ENCODE measurements at places on chromosomes 2 and 18.

GRCh38 chr18:79136742-79137141 lies 67.5 kb downstream of the ATP9B start:
- no peak for DNase-seq

- DNase-seq: no peak
Measured at GRCh38 chr2:101961338-101962191, 30.2 kb upstream of the IL1R2 start.

GRCh38 chr18:54878159-54878622 lies 49.9 kb downstream of the RAB27B start:
- no peak for DNase-seq

GRCh38 chr2:119306196-119306590 lies 60.4 kb downstream of the C2orf76 start:
- DNase-seq: no peak

DNA sequence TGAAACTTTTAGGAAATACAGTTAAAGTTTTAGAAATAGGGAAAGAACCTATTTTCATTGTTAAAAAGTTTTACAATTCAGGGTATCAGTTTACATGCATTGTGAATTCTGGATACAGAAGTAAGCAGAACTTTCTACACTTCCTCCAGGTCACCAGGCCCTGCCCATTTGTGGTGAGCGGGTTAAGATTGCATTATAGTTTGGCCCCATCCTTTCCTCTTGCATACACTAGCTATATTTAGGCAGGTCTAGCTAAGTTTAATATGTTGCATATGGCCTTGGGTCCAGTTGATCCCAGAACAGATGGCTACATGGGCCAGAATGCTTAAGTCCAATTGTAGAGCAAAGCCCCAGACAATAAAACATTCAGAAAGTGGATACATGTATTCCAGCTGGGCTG lies 4.8 kb downstream of the VWA3B start:
- DNase-seq: no peak

GRCh38 chr2:118940486-118941120 lies 1.4 kb upstream of the MARCO start:
- no peak for DNase-seq

- no peak for DNase-seq
Measured at GRCh38 chr2:111105926-111106325, 14.8 kb upstream of the BCL2L11 start.

GRCh38 chr2:163657281-163657656 lies 78.5 kb downstream of the FIGN start:
- DNase-seq: no peak

- no peak for DNase-seq
Measured at GRCh38 chr2:241469746-241470145, 38.6 kb downstream of the STK25 start.

DNA sequence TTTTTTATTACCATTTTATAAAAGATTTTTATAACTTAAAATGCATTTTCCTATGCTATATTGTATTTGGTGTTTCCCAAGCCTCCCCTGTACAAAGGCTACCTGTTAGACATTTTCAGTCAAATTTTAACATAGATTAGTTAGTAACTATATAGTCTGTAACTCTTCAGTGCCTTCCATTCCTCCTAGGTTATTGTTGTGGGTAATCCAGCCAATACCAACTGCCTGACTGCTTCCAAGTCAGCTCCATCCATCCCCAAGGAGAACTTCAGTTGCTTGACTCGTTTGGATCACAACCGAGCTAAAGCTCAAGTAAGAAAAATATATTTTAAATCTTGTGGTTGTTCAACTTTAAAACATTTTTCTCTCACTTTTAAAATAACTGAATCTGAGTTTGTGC lies 10.2 kb downstream of the MDH1 start:
- DNase-seq: no peak

DNA sequence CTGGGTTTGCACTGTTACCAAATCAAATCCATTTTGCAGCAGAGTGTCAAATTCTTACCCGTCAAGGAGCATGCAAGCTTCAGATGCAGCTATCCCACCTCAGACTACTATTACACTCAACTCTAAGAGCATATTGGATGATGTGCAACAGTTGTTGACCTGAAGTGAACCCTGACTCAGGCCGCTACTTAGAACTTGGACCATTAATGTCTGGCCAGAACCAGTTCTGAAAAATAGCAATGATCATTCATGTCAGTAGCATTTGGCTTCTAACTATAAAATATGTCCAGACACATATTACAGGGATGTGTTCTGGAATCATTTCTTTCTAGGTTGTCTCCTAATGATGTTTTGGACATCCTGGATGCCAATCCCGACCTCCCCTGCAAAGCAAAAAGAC lies 135.5 kb upstream of the PKDCC start:
- DNase-seq: no peak

DNA sequence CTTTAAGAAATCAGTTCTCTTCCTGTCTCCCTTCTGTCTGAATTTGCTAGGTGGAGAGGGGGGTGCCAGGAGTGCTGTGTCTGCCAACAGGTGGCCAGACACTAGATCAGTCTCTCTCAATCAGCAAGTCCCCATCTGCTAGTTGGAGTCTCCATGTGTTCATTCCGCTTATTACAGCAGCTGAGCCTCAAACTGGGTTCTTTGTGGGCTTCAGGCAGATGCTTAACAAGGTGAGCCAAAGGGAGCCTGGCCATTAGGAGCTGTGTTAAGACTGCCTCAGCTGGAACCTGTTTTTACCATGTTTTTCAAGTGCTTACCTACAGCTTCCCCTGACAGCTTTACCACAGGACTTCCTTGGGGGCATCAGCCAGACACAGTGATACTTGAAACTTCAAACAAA lies 401.9 kb downstream of the LRP1B start:
- no peak for DNase-seq
